Mammary epithelial cell (primary cell): ENCODE measurements at places on chromosomes 5 and 9. TPM values are rescaled to one million over a fixed set of nuclear protein-coding genes. Genes with fewer than 3 reads are reported as not detected.

GRCh38 chr9:114518599-114519022, 13.3 kb upstream of the WHRN start:
- DNase-seq, result no peak

GRCh38 chr5:6568889-6569288, 64.0 kb downstream of the NSUN2 start:
- no peak for DNase-seq

DNA sequence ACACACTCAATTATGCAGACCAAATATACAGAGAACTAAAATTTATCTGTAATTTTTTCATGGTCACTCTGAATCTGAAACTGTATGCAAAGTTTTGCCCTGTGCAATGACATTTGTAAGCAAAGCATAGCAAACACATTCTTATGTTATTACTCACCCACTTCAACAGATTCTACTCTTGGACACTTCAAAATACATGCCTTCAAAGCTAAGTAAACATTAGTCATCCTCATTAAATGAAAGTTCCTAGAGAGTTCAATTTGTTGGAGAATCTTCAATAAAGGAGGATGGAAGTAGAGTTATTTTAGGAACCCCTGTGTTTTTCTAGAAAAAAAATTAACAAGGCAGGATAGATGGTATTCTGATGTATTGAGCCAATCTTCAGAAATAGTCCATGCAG, 639.7 kb upstream of the C9orf72 start:
- peak; percentile 78 for DNase-seq

Gene PTGS1
- 21.7 TPM for polyA plus RNA-seq
